Stimulated activated CD4-positive, alpha-beta T cell treated with anti-CD3 and anti-CD28 coated beads, Interleukin-4, amount 100 ng/mL, for 4 hours (primary cell): ENCODE measurements at places on chromosomes 11 and 22.

DNA sequence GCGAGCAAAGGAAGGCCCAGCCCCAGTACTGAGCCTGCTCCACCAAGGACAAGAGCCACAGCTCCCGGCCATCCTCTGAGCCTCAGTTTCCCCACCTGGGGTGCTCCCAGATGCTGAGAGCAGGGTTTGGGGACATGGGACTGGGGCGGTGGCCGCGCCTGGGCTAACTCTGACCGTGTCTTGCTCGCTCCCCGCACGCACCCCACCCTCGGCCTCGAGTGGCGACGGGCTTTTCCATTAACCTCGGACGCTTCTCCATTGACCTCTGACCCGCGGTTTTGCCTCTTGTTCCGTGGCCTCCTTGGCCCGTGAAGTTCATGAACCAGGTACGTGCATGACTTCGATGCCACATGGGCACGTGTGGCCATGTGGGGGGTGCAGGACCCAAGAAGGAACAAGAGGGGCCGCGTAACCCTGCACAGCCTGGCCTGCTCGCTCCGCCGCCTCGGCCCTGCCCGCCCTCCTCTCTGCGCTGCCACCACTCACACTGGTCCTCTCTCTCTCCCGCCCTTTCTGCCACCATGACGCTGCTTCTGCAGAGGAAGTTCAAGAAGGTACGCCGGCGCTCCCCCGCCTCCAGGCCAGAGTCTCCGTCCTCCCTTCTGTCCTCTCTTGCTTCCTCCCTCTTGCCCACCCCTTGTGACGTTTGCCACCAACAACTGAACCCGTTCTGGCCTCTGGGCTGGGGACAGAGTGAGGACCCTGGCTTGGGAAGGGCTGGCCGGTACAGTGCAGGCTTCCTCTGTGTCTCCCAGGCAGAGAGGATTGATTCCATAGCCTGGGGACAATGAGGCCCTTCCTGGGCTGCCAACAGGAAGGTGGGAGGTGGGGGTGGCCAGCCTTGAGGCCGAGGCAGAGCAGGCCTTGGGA, 6.9 kb downstream of the TNNT3 start:
- no peak for DNase-seq

DNA sequence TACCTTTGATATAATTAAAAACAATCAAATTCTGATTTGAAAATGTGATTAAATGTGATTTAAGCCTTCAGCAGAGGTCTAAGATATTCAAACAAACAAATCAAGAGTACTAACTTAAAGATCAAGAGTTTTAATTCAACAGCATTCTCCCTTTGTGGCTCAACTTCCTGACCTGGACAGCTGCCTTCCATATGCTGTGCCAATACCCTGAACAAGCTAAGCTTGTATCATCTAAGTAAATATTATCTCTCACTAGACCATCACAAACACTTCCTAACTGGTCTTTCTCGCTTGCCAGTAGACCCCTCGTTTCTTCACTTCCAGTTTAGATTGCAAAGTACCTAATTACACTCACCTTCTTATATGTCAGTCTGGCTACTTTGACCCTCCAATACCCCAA, 35.9 kb upstream of the P4HA3 start:
- no peak for DNase-seq

- DNase-seq, result no peak
These were observed 5.6 kb downstream of the TMA7B start for GRCh38 chr22:39965748-39966147.

DNA sequence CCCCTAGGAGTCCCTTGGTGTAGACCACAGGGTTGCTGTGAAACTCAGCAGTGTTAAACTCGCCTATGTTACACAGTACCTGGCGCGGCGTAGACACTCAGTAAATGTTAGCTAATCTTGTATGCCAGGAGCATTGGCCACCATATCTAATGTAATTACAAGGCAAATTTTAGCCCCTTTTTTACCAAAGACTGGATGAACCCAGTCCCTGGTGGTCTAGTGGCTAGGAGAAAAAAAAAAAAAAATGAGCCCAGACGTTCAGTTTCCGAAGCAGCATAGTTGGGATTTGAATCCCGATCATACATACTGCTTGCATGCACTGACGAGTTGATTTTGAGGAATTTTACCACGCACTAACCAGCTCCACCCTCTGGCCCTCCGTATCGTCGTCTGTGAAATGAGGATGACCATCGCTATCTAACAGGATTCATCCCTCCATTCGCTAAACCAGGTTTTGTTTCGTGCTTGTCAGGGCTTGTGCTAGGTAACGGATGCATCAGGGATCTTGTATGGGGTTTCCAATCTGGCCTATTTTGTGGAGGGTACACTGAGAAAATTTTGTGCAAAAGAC, 688 bp downstream of the PTS start:
- no peak for DNase-seq

GRCh38 chr11:15826826-15827225, 529.5 kb downstream of the SOX6 start:
- DNase-seq, result no peak

DNA sequence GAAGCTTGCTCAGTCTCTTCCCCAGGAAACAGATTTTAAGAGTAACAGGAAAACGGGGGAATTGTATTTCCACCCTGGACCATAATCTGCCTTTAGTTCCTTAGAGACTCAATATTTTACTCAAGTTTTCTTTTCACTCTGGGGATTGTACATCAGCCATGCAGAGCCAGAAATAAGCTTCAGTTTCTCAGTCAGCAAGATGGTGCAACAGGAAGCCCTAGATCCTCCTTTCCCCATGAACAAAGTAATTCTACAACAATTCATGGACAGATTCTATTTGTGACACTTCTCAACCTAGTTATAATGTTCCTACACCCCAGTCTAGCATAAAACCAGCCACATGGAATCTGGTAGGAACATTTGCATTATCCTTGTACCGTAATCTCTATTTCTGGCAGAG, 24.7 kb downstream of the OR8B2 start:
- no peak for DNase-seq

DNA sequence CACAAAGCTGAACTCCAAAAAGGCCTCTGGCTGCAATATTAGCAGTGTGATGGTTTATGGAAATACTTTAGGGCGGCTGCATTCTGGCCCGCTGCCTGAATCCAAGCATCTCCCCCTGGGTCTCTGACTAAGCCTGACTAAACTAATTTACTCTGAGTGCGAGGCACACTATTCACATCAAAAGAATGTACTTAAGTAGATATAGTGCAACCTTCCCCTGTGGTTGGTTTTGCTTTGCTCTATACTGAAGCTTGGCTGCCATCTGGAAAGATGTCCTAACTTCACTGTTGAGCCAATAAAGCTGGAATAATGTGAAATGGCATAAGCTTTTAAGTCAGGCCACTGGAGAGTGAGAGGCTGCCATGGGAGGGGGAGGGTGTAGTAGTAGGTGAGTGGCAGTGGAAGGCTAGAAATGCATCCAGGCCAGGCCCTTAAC, 321.6 kb downstream of the AASDHPPT start:
- DNase-seq, result no peak

GRCh38 chr11:69791276-69792180, 16.4 kb upstream of the FGF4 start:
- DNase-seq, result no peak
